Bladder microvascular endothelial cell (primary cell): ENCODE measurements at places on chromosomes 16 and 17. TPM values are rescaled to one million over a fixed set of nuclear protein-coding genes. Genes with fewer than 3 reads are reported as not detected.

Gene CDH11
- 8.7 and 15.4 TPM in 2 replicates for total RNA-seq

Gene TMEM100
- 17.1 TPM in 1 of 2 replicates, not detected in the other for total RNA-seq

Gene CCDC102A
- total RNA-seq: 11.7 and 20.0 TPM in 2 replicates

Gene NOG
- 1.6 TPM in 2 replicates for total RNA-seq
